ENCODE measurements at places on chromosomes 12 and 14.

DNA sequence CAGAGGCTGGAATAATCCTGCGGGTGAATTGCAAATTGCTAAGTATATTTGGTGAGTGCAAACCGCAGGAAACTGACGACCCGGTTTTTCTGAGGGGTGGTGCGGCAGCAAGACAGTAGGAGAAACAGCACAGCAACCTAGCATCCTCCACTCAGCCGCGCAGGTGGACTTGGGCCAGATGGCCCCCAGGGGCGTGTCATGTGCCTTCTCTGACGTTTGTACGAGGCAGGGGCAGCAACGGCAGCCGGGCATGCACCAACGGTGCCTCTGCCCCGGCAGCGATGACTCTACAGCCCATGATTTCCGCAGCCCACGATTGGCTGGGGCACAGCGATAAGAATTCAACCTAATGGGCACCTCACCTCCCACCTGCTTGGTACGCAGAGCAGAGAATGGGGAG lies 11.1 kb upstream of the CLEC2A start:
- peak; percentile 62 for DNase-seq

DNA sequence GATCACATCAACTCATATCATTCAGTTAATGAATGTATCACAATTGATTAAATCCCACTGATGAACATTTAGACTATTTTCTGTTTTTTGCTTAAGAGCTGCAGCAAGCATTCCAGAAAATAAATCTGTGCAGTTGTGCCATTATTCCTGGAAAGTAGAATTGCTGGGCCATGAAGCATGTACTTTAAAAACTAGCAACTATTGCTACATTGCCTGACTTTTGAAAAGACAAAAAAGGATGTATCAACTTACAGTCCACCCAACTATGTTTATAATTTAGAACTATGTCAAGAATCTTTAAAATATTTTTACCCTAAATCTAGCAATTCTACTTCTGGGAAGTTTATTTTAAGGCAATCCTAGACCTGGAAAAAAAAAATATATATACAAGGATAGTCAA lies 33.4 kb upstream of the ERGIC2 start:
- no peak for DNase-seq

GRCh38 chr12:68109444-68110217 lies 49.9 kb downstream of the IFNG start:
- DNase-seq = no peak

DNA sequence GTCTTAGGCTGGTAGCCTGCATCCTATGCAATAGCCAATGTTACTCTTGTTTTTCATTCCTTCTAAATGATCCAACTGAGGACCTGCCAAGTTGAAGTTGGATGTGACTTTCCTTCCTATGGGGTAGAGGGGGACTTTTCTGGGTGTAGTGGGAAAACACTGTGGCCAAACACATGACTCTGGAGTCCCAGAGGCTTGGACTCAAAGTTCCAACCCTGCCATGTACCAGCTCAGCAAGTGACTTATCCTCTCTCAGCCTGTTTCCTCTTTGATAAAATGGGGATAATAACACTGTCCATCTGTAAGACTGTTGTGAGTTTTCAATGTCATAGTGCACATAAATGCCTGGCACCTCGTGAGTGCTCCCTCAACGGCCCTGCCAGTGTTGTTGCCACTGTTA lies 97.0 kb downstream of the ZFP36L1 start:
- DNase-seq = no peak

GRCh38 chr12:131117438-131118245 lies 163.9 kb downstream of the ADGRD1 start:
- DNase-seq = no peak

DNA sequence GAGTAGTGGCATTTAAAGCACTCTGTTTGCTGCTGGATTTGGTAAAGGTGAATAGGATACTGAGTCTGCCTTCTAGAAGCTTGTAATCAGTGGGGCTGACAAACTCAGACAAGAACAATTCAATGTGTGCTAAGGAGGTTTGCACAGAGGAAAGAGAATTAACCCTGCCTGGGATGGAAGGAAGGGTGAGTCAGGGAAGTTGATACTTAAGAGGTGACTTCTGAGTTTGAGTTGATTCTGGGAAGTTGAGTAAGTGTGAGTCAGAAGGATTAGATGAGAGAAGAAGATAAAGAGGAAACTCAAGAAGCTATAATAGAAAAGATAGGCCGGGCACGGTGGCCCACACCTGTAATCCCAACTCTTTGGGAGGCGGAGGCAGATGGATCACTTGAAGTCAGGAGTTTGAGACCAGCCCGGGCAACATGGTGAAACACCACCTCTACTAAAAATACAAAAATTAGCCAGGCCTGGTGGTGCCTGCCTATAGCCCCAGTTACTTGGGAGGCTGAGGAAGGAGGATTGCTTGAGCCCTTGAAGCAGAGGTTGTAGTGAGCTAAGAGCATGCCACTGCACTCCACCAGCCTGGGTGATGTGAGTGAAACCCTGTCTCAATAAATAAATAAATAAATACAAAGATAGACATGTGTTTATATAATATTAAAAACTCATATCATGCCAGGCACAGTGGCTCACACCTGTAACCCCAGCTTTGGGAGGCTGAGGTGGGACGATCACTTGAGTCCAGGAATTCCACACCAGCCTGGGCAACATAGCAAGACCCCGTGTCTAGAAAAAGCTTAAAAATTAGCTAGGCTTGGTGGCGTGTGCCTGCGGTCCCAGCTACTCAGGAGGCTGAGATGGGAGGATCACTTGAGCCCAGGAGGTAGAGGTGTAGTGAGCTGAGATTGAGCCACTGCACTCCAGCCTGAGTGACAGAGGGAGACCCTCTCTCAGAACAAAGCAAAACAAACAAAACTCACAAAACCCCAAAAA lies 126.8 kb upstream of the CPM start:
- no peak for DNase-seq

DNA sequence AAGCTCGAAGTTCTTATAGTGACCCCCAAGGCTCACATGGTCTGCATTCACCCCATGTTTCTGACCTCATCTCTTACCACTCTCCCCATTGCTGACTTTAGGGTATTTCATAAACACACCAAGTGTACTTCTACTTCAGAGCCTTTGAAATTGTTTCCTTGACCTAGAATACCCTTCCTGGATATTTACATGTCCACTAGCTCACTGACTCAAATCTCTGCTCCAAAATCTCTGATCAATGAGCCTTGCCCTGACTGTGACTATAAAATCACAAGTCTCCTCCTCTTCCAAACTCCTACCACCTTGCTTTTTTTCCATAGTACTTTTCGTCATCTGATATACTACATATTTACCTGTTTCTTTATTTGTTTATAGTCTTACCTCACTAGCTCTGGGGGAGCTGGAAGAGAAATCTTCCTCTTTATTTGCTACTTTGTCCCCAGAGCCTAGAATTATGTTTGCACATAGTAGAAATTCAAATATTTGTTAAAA lies 105.1 kb downstream of the RMST start:
- DNase-seq = no peak

DNA sequence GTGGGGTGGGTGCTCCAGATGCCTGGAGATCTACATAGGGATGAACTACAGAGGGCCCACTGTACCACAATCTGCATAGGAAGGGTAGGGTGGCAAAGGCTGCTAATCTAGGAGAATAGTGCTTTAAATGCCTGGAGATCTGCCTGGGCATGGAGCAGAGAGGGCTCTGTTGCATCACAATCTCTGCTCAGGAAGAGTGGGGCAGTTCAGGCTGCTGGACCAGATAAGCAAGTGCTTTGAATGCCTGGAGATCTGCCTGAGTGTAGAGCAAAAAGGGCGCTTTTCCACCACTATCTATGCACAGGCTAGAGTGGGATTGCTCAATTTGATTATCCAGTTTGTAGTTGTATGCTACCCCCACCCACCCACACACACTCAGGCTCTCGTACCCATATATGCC lies 886.3 kb upstream of the SEL1L start:
- no peak for DNase-seq

DNA sequence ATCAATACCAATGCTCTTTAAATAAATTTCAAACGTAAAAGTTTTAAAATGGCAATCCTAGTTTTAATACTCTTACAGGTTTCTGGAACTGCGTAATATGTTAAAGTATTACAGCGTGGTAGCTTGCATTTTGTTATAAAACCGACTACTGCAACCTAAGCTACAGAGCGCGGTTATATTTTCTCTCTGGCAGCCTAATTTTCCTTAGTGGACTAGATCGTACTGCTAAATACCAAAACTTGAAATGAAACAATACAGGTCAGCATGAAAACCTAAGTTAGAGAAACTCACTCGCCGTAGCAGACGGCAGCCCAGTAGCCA lies 1.2 kb downstream of the CCDC92 start:
- no peak for DNase-seq

DNA sequence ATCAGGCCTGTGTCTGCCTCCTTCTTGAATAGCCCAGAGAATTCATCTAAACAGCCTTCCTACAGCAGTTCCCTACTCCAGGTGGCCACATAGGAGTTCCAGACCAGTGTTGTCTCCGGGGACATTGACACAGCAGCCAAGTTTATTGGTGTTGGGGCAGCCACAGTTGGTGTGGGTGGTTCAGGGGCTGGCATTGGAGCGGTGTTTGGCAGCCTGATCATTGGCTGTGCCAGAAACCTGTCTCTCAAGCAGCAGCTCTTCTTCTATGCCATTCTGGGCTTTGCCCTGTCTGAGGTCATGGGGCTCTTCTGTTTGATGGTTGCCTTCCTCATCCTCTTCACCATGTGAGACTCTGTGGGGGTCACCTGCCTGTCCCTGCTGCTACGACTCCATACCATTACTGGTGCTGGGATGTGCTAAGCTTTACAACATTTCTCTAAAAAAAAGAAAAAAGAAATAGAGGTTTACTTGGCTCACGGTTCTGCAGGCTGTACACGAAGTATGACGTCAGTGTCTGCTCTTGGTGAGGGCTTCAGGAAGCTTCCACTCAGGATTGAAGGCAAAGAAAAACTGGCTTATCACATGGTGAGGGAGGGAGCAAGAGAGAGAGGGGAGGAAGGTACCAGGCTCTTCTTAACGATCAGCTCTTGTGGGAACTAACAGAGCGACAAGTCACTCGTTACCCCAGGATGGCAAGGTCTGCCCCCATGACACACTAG lies 57.5 kb downstream of the CHST11 start:
- DNase-seq = no peak

DNA sequence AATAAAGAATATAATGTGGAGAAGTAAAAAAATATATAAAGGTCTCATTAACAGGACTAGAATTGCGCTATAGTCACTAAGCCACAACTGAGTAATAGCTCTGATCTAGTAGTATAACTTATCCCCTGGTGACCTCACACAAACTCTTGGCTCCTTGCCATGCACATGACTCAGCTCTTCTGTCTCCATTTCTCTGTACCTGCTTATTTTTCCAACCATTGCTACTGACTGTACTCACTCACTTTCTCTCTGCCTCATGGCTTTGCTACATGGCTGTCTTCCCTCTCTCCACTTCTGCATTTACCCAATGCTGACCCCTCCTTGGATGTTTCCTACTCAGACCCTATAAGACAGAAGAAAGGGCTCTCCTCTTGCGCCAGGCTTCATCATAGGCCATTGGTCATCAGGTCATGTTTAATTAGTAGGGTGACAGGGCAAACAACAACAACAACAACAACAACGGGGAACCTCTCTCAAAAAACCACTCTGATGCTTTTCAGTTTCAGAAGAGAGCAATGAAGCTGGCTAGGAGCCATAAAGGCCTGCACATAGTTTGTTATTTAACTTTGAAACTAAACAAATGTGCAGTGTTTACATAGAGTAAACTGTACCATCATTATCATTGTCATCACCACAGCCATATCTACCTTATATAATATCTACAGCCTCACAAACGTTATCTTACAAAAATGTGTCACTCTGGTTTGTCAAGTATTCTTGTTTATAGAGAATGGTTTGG lies 25.6 kb upstream of the KRAS start:
- peak; percentile 33 for DNase-seq

- no peak for DNase-seq
Observed at GRCh38 chr12:29782871-29783772, 620 bp downstream of the TMTC1 start.

- DNase-seq = peak; percentile 34
Observed at GRCh38 chr12:104460041-104460719, 3.4 kb downstream of the CHST11 start.

- no peak for DNase-seq
Observed at GRCh38 chr12:5619628-5620027, 187.7 kb downstream of the NTF3 start.

DNA sequence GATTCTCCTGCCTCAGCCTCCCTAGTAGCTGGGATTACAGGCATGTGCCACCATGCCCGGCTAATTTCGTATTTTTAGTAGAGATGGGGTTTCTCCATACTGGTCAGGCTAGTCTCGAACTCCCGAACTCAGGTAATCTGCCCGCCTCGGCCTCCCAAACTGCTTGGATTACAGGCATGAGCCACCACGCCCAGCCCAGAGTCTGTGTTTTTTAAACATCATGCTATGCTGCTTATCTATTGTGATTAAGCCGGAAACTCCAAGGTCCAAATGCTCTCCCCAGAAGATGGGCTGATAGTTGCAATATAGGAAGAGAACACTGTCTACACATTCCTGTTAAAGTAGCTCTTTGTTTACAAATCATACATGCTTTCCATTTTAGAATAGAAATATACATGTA lies 30.5 kb upstream of the MAX start:
- no peak for DNase-seq

GRCh38 chr12:51388069-51388799 lies 3.0 kb downstream of the GALNT6 start:
- DNase-seq = no peak

DNA sequence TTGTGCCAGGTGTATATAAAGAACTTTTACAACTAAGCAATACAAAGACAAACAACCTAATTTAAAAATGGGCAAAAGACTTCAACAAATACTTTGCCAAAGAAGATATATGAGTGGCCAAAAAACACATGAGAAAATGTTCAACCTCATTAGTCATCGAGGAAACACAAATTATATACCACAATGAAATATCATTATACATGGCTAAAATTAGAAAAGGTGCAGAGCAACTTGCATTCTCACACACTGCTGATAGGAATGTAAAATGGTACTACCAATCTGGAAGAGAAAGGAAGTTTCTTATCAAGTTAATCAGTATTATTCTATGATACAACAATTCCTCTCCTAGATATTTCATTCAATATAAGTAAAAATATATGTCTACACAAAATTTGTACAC lies 131.6 kb upstream of the FRMD6 start:
- DNase-seq = no peak

DNA sequence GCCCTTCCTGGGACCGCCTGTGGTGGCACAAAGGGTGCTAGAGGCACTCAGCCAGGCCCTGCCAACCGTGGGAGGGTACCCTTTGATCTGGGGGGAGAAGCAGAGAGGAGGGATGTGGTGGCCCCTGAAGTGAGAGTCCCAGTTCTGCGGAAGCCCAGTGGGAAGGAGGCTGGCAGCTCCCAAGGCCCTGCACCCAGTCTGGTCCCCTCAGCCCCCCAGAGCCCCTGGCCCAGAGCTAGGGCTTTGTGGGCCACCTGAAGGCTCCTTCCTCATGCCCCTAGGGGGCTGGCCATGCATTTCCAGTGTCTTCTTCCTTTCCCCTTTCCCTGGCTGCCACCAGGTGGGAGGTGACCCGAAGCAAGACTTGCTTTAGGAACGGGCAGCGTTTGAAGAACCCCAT lies 44.3 kb downstream of the PLEKHG3 start:
- no peak for DNase-seq

Measured in activated CD4-positive, alpha-beta memory T cell treated with anti-CD3 and anti-CD28 coated beads, Interleukin-2, amount 10 ng/mL, durations not matched to agents 7 days and 5 days (primary cell).